Right cardiac atrium (tissue), 5 donors: ENCODE measurements at places on chromosomes 6 and 20. TPM values are rescaled to one million over a fixed set of nuclear protein-coding genes. Genes with fewer than 3 reads are reported as not detected.

DNA sequence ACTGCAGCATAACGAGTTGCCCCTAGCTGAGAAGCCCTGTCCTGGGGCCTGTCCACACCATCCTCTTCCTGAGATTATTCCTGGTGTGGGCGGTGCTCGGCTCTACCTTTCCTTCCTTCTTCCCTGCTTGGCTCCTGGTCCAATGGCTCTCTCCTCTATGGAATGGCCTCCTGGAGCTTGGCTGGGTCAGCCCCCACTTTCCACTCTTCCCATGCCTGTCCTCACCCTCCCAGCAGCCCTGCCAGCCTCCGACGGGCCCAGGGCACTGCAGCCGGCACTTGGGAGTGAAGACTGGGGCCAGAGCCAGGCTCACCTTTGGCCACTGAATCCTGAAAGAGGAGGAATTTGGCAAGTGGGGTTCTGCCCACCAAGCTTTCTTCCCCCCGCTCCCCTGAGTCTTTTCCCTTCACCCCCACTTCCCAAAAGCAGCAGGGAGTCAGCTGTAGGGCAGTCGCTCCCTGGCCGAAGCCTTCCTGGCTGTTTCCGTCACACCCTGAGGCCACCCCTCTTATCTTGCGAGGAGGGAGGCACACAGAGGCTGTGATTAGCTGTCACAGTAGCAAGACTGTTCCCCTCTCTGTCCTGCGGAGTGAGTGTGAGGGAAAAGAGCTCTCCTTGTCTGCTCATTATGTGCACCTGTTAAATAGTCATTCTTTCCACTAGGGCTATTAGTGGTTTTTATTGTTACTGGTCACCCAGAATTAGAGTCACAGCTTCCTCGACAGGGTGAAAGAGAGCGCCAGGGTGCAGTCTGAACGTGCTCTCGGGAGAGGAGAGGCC is 6.3 kb upstream of the CDSN start:
- DNase-seq: no peak

DNA sequence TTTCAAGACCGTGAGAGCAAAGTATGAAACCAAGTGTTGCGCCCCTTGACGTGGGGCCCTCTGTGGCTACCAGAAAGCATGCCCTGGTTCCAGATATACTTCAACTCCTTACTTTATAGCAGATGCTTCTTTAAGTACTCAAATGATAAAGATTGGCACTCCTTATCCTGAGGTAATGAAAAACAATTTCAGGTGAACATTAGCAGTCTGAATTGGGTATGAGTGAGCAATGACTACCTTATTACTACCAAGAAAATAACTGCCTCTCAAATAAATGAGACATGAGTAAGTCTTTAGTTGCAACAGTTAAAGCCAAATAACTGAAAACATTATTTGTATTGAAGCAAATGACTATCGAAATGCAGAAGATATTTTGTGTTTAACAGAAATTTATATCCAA is 408.7 kb downstream of the MMUT start:
- no peak for DNase-seq

DNA sequence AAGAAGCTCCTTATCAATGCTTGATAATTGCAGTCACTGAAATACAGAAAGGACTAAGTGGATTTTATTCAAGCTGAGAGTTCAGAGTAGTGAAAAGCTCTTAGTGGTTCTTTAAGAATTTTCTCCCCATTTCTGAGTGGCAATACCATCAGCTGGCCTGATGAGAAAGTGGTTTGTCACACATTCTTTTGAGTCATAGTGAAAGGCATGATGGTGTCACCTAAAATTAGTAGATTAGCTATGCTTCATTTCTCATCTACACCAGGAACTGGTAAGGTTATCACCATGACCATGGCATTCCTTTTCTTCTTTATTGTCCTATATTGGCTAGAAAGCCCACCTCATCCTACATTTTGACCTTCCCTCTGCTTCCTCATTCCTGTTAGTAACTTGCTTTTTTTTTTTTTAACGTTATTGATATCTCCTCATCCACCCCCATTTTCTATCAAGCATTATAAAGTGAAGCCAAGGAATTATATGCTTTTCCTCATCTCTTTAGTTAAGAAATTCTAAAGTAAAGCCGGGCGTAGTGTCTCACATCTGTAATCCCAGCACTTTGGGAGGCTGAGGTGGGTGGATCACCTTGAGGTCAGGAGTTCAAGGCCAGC is 67.4 kb upstream of the LOC128125822 start:
- DNase-seq: no peak

DNA sequence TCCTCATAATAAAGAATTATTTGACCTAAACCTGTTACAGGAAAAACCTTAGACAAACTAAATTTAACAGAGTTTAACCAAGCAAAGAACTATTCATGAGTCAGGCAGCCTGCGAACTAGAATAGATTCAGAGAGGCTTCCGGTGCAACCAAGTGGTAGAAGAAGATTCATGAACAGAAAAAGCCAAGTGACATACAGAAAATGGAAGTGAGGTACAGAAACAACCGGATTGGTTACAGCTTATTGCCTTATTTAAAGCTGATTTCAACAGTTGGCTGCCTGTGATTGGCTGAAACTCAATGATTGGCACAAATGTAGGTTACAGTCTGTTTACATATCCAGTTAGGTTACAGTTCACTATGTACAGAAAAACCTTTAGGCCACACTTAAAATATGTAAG is 10.1 kb downstream of the PPP1R3G start:
- no peak for DNase-seq

DNA sequence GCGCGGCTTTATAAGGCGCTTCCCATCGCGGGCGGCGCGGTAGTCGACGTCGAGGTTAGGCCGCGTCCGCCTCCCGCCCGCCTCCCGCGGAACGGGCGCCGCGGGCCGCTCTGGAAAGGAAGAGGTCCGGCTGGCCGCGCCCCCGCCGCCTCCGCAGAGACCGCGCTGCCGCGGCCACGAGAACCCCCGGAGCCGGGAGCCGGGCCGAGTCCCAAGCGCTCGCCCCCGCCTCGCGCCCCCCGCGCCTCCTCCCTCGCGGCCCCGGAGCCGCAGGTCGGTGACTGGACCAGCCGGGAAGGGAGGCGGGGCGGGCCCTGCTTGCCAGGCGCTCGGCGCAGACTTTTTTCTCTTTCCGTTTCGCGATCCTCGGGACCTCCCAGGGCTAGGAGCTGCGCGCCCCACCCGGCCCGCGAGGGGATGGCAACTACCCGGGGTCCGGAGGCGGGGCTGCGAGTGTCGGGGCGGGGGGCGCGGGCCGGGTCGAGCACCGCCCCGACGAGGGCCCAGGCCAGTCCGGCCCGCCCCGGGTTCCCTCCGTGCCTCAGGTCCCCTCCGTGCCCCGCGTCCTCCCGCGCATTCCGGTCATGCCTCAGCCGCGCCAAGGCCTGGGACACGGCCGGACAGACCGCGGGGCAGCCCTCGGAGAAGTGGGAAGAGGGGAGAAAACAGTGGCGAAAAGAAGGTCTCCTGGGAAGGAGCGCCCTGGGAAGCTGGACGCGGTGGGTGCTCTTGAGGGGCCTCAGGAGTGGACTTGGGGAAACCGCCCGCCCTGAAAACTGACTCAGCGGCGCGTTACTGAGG is 417 bp upstream of the PXDC1 start:
- DNase-seq: peak; percentile 96

GRCh38 chr20:16708602-16709001 is 21.2 kb upstream of the SNRPB2 start:
- DNase-seq: no peak

The HLA-G gene
- total RNA-seq: 0.18 TPM

The IL17A gene
- total RNA-seq: not detected

The IRF4 gene
- 1.4 TPM for total RNA-seq
